ENCODE measurements at places on chromosomes 1 and 21.
A peak's percentile ranks its signal among the peaks of the same experiment; 100 is the strongest.

GRCh38 chr1:25037174-25038074 lies 107.3 kb upstream of the RUNX3 start:
- DNase-seq, result peak; percentile 71

DNA sequence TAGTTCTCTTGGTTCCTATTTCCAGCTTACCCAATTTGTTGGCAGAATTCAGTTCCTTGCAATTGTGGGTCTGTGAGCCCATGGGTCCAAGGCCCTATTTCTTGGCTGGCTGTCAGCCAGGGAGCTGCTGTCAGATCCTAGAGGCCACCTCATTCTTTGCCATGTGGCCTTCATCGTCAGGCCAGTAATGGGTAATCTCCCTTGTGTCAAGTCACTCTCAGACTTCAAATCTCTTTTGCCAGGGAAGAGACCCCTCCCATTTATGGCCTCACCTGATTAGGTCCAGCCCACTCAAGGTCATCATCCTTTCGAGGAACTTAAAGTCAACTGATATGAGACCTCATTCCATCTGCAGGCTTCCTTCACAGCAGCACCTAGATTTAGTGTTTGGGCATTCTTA lies 17.9 kb downstream of the OBSCN start:
- no peak for DNase-seq

- no peak for DNase-seq
These were observed 327.5 kb downstream of the SETD4 start for GRCh38 chr21:35732788-35733187.

- peak; percentile 76 for DNase-seq
These were observed 241.8 kb upstream of the IRF2BP2 start for GRCh38 chr1:234851450-234852438.

DNA sequence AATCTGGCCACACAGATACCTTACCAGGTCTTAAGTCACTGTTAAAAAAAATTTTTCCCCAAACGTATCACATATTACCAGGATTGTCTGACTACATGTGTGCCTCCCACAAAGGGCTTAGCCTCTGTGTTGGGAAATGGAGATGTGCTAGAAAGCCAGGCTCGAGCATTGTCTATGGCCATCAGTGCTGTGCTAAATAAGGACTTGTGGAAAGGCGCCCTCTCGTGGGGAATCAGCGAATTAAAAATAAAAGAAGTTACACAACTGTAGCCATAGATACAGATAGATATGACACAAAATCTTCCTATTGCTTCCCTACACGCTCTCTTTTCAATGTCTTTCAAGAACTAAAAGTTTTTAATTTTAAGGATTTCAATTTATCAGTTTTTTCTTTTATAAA lies 47.5 kb upstream of the CRNN start:
- DNase-seq, result peak; percentile 58

- DNase-seq, result no peak
These were observed 55.2 kb downstream of the FGGY start for GRCh38 chr1:59352065-59352464.

GRCh38 chr1:43275826-43276620 lies 6.2 kb downstream of the TMEM125 start:
- no peak for DNase-seq

- DNase-seq, result no peak
These were observed 5.7 kb downstream of the ZNF672 start for GRCh38 chr1:248843687-248844086.

GRCh38 chr1:160607011-160607671 lies 27.8 kb upstream of the CD84 start:
- DNase-seq, result peak; percentile 84

- DNase-seq, result no peak
These were observed 284.9 kb downstream of the AJAP1 start for GRCh38 chr1:4939266-4939665.

GRCh38 chr1:84598846-84599741 lies 24.9 kb upstream of the CTBS start:
- no peak for DNase-seq

DNA sequence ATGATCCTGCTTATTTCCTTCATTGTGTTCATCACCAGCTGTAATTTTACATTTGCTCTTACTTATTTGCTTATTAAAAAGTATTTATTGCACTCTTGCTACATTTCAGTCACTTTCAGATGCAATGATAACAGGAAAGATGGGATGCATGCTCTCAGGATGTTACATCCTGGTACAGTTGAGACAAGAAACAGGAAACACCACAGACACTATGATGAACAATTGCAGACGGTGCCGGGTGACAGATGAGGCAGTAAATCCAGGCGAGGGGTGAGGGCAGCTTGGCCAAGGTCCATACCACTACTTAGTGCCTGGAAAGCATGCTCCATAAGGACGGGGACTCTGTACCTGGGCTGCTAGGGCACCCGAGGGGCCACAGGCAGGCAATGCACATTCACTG lies 156.6 kb upstream of the RAB4A start:
- no peak for DNase-seq

- no peak for DNase-seq
These were observed 109.8 kb downstream of the ROR1 start for GRCh38 chr1:63883494-63884235.

GRCh38 chr1:225426395-225427234 lies 1.2 kb downstream of the LBR start:
- peak; percentile 35 for DNase-seq

- no peak for DNase-seq
These were observed 10.9 kb downstream of the ERRFI1 start for GRCh38 chr1:8015036-8015808.

GRCh38 chr1:16180291-16180824 lies 24.5 kb upstream of the EPHA2 start:
- DNase-seq, result no peak

DNA sequence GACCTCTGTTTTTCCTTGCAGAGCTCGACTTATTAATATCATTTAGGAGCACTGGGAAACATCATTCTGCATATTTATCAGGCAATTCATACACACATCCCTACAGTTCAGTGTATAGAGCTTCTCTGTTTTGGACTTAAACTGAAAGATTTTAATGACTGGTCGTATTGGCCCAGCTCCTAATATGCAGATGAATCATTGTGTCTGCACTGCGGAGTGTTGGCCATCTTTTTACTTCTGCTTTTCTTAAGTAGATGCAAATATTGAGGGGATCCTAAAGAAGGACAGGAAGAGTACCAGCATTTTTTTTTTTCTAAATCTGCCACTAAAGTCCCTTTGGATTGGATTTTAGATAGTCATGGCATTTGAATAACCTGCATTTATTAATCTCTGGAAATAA lies 154.8 kb downstream of the BACH1 start:
- DNase-seq, result no peak

GRCh38 chr1:206713070-206713469 lies 28.4 kb downstream of the MAPKAPK2 start:
- no peak for DNase-seq

DNA sequence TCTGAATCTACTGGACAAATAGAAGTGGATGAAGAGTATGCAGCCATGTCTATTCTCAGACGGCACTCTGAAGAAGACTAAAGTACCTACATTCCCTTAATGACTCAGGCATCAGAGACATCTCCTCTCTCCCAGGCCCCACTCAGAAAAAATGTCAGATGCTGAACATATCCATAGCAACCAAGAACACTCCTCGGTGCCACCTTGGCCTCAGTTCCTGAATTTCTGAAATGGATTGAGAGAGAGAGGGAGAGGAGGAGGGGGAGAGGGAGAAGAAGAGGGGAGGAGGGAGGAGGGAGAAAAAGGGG lies 16.0 kb upstream of the OVAAL start:
- no peak for DNase-seq

DNA sequence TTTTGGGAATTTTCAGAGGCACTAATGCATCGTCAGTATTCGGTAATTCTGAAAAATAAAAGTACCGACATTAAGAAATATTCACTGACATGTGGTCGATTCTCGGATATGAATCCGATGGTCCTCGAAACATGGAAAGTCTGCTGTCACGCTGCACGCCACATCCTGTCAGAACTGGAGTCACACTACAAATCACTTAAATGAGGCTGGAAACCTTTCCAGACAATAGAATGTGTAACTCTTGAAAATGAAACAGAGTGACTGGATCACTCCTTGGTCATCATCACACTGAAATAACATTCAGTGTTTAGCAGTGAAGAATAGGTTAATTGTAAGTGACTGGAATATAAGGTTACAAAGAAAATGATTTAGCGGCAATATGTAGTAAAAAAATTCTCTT lies 620.1 kb upstream of the ADAMTS5 start:
- no peak for DNase-seq

- DNase-seq, result peak; percentile 54
These were observed 3.1 kb upstream of the ARHGEF2 start for GRCh38 chr1:155981266-155982088.

DNA sequence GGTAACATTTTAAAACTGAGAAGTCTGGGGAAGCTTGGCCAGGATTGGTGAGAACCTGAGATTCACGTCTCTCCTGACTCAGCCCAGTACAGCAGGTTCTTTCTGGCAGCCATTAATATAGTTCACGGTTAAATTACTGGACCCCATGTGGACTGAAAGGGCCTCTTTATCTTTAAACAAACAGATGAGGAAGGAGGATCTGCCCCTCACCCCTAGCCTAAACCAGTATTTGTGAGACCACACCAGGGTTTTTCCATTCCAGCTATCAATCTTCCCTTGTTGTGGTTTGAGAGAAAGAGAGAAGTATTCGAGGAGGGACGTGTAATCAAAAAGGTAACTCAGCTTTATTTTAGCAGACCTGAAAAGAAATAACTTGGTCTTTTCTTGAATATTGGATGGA lies 137.1 kb downstream of the PROX1 start:
- DNase-seq, result no peak

- no peak for DNase-seq
These were observed 7.7 kb downstream of the PM20D1 start for GRCh38 chr1:205842229-205842628.

GRCh38 chr1:11648039-11648438 lies 6.2 kb downstream of the FBXO2 start:
- no peak for DNase-seq

GRCh38 chr1:20319456-20320220 lies 29.0 kb downstream of the VWA5B1 start:
- no peak for DNase-seq

GRCh38 chr1:39608921-39609320 lies 30.5 kb downstream of the HEYL start:
- no peak for DNase-seq

GRCh38 chr1:64478594-64479470 lies 8.9 kb downstream of the CACHD1 start:
- DNase-seq, result no peak

GRCh38 chr21:36656138-36656537 lies 42.8 kb upstream of the SIM2 start:
- DNase-seq, result no peak

- DNase-seq, result no peak
These were observed 62.7 kb downstream of the CAPN2 start for GRCh38 chr1:223775054-223775453.

GRCh38 chr1:244137725-244138124 lies 86.6 kb downstream of the ZBTB18 start:
- no peak for DNase-seq

Measured in CD4-positive, alpha-beta T cell treated with Interleukin-4 for 1 hour (primary cell).